ENCODE measurements at places on chromosomes 7 and 10.

DNA sequence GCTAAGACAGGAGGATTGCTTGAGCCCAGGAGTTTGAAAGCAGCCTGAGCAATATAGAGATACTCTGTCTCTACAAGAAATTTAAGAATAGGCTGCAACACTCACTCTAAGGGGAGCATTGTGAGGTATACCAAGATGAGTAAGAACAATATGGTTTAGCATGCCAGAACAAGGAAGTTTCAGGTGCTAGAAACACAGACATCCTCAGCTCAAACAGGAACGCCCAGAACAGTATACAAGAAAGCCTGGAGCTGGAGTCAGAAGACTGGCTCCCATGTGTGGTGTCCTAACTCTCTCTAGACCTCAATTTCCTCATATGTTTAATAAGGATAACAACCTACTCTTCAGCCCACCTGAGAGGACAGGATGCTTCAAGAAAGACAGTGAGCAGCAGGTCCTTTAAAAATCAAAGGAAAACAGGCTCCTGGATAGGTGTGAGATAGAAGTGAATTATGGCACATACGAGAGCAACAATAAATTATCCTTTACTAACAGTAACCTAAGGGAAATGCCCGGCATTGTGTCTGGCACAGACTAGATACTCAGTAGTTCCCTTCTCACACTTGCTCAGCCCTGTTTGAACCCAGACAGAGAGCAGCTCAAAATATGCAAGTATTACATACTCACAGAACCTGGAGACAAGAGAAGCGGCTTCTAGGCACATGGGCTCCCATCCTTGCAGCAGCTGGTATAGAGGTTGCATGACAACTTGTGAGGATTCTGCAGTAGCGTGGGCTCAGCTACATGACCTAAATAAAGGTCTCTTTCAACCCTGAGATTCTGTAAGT, 45.4 kb downstream of the KAT6B start:
- DNase-seq, result no peak

- peak; percentile 97 for DNase-seq
These were observed 309.1 kb downstream of the MDFIC start for GRCh38 chr7:115230882-115231571.

GRCh38 chr7:6701860-6702259, 4.9 kb downstream of the ZNF12 start:
- DNase-seq, result no peak

DNA sequence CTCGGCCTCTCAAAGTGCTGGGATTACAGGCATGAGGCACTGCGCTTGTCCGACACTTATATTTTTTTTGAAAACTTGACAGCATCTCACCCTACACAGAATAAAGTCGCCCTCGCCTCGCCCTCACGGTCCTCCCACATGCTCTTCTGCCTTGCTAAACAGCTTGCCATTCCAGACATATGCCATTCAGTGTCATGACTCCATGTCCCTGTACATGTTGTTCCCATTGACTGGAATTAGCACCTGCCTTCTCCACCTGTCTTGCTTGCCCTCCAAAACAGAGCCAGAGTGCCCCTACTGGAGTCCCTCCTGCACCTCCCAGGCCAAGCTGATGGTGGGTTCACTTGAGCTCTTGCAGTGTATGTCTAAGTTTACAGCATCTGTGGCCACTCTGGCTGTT, 6.2 kb downstream of the NIPSNAP2 start:
- no peak for DNase-seq

GRCh38 chr10:89217057-89217990, 10.2 kb upstream of the CH25H start:
- DNase-seq, result peak; percentile 36

GRCh38 chr7:73606801-73607691, 17.3 kb downstream of the MLXIPL start:
- DNase-seq, result no peak

- DNase-seq, result no peak
These were observed at the start of gene IKZF1 for GRCh38 chr7:50304129-50304910. IKZF1 (plus strand) TSS chr7:50304716; CDS start chr7:50319062, 14,346 bp downstream.

Data from astrocyte (in vitro differentiated cells and primary cell).